LoVo (cell line): ENCODE measurements at places on chromosomes 16 and 17.

DNA sequence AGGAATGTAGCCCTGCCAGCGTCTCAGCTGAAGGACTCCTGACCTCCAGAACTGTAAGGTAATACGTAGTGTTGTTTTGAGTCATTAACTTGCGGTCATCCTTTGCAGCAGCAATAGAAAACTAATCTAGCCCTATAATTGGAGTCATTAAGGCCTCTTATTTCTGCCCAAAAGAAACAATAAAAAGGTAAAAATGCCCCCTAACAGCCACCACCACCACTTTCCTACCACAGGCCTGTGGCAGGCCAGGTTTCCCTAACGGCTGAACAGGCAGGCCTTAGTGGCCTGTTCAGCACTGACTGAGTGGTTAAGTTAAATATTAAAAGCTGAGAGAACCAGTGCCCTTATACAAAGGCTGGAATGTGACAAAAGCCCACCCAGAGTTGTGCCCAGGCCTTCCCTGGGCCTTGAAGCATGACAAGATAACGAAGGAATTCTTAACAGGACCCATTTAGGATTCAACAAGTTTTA, 286.5 kb upstream of the ERCC4 start:
- DNase-seq, result no peak

DNA sequence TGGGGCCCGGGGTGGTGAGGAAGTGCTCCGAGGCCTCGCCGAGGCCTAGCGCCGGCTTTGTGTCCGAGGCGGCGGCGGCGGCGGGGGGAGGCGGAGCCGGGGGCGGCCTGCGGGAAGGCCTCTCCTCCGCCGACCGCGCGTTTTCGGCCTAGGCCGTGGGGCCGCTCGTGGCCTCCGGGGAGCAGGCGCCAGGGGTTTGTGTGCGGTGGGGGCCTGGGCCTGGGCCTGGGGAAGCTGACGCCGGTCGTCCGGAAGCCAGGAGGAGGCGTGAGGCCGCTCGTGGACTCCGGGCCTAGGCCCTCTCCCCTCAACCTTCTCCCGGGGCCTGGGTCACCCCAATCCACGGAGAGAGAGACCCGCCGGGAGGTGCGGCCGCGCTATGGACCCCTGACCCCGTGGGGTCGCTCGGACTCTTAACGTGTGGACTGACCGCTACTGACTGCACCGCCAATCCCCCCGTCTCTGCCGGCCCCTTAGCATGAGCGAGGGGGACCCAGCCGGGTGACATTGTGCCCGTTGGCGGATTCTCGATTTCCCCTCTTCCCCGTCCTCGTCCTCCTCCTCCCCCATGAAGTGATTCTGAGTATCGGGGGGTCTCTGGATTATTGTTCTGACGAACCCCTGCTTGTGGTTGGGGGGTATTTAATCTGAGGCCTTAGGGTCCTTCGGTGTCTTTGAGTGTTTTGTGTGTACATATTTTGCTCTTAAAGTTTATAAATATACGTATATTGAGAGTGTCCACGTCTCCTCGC, 660 bp downstream of the RBBP6 start:
- DNase-seq, result no peak

DNA sequence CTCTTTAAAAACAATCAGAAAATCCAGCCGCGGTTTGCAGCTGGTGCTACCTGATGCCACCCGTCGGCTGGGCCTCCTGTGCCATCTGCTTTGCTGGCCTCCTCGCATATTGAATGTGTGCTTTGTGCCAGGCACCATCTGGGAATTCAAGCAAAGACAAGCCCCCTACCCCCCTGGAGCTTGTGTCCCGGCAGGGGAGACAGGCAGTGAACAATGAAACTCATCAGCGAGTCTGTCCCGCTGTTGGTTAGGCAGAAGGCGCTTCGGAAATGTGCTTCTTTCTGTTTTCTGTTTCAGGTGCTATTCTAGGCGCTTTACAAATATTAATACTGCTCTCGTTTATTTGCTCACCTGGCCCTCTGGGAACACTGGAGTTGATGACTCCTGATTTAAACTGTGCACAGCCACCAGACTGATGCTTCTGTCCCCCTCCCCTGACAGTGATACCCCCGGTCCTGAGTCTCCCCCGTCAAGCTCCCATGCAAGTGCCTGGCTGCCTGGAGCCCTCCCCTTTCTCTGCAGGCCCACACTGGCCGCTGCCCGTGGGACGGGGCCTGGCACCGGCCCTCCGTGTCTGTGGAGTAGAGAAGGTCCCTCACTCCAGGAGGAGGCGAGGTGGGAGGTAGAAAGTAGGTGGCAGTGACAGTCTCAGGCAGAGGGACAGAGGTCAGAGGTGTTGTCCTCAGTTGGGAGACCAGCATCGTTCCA, 126.1 kb upstream of the PLCG2 start:
- DNase-seq, result no peak

- no peak for DNase-seq
Measured at GRCh38 chr16:85878875-85879274, 20.1 kb upstream of the IRF8 start.

DNA sequence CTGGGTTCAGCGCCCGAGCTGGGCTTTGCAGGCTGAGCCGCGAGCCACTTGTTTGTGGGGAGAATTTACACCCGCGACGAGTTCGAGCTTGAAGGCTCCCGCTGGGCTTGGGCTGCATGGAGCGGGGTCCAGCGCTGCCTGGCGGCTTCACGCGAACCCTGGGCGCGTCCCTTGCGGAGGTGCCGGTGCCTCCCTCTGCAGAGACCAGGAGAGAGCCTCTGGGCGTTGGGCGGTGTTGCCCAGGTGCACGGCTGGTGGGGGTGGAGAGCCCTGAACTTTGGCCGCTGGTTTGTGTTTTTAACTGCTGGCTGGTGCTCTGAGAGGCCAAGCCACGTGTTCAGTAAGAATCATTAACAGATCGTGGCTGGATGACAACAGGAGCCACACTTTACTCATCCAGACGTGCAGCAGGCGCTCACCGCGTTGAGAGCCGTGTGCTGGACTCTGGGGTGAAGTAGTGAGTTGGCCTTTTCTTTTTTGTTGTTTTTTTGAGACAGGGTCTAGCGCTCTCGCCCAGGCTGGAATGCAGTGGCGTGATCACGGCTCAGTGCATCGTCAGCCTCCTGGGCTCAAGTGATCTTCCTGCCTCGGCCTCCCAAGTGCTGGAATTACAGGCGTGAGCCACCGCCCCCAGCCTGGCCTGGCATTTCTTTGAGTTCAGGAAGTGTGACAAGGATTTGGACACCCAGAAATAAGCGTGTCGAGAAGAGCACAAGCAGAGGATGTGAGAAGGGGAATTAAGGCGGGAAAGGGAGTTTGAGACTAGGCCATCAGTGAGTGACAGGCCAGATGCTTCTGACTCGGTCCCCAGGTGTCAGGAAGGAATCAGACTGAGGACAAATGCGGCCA, 827 bp downstream of the CDK10 start:
- peak; percentile 78 for DNase-seq
